Fibroblast of villous mesenchyme (primary cell): ENCODE measurements at places on chromosomes 5 and 9. TPM values are rescaled to one million over a fixed set of nuclear protein-coding genes. Genes with fewer than 3 reads are reported as not detected.

DNA sequence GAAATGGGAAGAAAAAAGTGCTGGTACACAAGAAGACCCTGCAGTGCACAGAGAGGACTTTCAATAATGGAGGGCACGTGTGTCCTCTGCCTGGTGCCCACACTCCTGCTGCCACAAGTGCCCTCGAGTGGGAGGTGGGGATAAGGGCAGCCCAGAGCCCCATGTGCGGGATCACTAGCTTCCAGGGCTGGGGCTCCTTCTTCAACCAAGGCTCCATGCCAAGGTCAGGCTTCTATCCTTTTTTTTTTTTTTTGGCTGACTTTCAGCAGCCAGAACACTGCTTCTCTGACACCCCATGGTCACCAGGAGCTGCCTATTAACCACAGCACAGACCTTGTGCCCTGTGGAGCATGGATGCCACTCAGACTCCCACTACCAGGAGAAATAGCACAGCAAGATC, 7.5 kb downstream of the ACSL6 start:
- no peak for DNase-seq

- DNase-seq: no peak
Measured at GRCh38 chr5:67774267-67774552, 441.3 kb upstream of the PIK3R1 start.

DNA sequence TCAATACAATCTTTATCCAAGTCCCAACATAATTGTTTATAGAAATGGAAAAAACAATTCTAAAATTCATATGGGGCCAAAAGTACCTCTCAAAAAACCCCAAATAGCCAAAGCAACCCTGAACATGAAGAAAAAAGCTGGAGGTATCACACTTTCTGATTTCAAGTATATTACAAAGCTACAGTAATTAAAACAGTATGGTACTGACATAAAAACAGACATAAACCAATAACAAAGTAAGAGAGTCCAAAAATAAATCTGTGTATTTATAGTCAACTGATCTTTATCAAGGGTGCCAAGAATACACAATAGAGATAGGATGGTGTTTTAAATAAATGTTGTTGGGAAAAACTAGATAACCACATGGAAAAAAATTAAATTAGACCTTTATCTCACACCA, 13.6 kb upstream of the GOLPH3 start:
- no peak for DNase-seq

- no peak for DNase-seq
Measured at GRCh38 chr5:180646289-180646962, 3.0 kb downstream of the FLT4 start.

Gene OR1J2
- total RNA-seq: 0.32 and 0.43 TPM in 2 replicates

Gene SLC26A2
- total RNA-seq: 16.4 and 21.6 TPM in 2 replicates

Gene HTR4
- total RNA-seq: not detected in 2 replicates
